ENCODE measurements at places on chromosomes 6 and 20.

GRCh38 chr6:122405417-122405816 lies 6.0 kb downstream of the HSF2 start:
- H3K4me3 ChIP-seq = no peak overlapping the region
- no peaks in the 10 kb centered on the region for H3K27me3 ChIP-seq
- no peak for DNase-seq

GRCh38 chr20:62522748-62523396 lies 47.1 kb upstream of the GATA5 start:
- H3K4me1 ChIP-seq = no peaks in the 10 kb centered on the region
- H3K4me3 ChIP-seq = no peak overlapping the region
- H3K27me3 ChIP-seq = peaks cover 73% of the 10 kb centered on the region
- no peak for DNase-seq

DNA sequence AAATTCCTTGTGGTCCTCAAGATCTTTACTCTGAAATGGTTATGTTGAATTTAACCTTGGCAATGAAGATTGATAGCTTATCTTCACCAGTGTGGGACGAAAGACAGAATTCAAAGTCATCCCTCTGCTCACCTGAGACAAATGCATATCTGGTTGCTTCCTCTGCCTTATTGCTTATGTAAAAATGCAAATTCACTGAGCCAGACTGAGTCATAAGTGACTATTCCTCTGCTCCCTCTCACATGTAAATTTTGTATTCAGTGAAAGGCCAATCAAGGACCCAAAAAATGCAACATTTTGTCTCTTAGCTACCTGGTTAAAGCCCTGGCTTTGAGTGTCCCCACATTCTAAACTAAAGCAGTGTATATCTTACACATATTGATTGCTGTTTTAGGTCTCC lies 593.1 kb upstream of the GJE1 start:
- H3K27ac ChIP-seq = no peak overlapping the region
- H3K4me3 ChIP-seq = no peak overlapping the region
- no peaks in the 10 kb centered on the region for H3K4me1 ChIP-seq
- no peaks in the 10 kb centered on the region for H3K27me3 ChIP-seq
- DNase-seq = no peak

GRCh38 chr6:30554962-30555815 lies 1.1 kb downstream of the GNL1 start:
- H3K4me3 ChIP-seq = peak overlapping the region; percentile 85
- H3K27me3 ChIP-seq = no peaks in the 10 kb centered on the region
- DNase-seq = peak; percentile 78
- peaks cover 38% of the 10 kb centered on the region for H3K36me3 ChIP-seq
- peaks cover 26% of the 10 kb centered on the region for H3K4me1 ChIP-seq

- no peak overlapping the region for H3K27ac ChIP-seq
- H3K27me3 ChIP-seq = no peaks in the 10 kb centered on the region
Measured at GRCh38 chr6:130229645-130230044, 6.9 kb upstream of the SAMD3 start.

- H3K4me3 ChIP-seq = no peak overlapping the region
- H3K27ac ChIP-seq = no peak overlapping the region
- no peak for DNase-seq
- no peaks in the 10 kb centered on the region for H3K27me3 ChIP-seq
- no peaks in the 10 kb centered on the region for H3K36me3 ChIP-seq
Measured at GRCh38 chr6:39184906-39185580, 44.2 kb downstream of the KCNK5 start.

GRCh38 chr6:114556846-114557488 lies 214.1 kb upstream of the HS3ST5 start:
- no peak overlapping the region for H3K4me3 ChIP-seq
- no peak overlapping the region for H3K27ac ChIP-seq
- no peaks in the 10 kb centered on the region for H3K4me1 ChIP-seq
- H3K27me3 ChIP-seq = no peaks in the 10 kb centered on the region
- no peaks in the 10 kb centered on the region for H3K36me3 ChIP-seq

GRCh38 chr6:13528232-13528631 lies 40.8 kb upstream of the GFOD1 start:
- DNase-seq = no peak
- H3K27me3 ChIP-seq = no peaks in the 10 kb centered on the region
- no peak overlapping the region for H3K4me3 ChIP-seq

DNA sequence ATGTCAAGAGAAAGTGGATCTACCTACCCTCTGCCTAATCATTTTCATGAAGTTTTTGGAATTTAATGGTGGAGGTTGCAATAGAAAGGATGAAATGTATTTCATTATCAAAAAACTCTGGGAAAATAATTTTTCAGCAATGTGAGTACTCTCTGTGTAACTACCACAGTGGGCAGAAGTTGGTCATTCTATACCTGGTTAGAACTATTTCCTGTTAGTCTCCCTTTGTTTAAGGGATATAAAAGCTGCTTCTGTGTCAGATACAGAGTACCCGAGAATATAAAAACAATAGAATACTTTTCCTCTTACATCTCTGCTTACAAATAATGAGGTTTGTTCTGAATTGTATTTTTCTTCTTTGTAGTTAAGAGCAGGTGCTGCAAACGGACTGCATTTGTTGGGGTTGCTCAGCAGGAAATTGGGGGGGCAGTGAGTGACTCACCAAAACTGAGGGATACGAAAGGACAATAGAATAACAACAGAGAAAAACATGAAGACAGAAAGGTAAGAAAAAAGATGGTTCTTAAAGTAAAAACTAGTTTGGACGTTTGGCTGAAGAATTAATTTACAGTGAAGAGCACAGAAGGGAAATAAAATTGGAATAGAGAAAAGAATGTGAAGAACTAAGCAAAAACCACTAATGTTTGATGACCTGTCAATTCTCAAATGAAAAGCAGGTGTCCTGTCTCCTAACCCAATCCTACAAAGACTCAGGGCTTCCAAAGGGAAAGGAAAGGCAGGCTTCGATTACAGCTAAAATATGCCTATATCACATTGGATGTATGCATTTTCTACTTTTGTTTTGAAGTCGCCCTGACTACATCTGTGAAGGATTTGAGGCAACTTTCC lies 703.1 kb downstream of the RFPL4B start:
- no peak overlapping the region for H3K4me3 ChIP-seq
- DNase-seq = no peak
- no peaks in the 10 kb centered on the region for H3K4me1 ChIP-seq
- no peak overlapping the region for H3K27ac ChIP-seq
- no peaks in the 10 kb centered on the region for H3K27me3 ChIP-seq

DNA sequence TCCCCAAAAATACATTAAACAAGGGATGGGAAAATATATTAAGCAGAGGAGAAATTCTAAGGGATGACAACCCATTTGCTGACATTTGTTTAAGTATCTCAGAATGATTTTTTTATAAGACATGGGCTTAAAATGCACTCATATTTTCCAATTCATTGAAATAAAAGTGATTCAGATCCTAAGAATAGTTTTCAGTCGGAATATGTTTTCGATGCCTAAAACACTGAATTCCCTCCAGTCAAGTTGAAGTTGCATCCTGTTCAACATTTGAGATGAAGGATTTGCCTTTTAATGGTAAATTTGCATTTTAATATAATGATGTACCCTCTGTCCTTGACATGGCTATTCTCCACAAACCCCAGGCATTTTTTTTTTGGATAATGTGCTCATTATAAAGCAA lies 79.3 kb downstream of the PTCHD4 start:
- no peaks in the 10 kb centered on the region for H3K4me1 ChIP-seq
- no peak overlapping the region for H3K4me3 ChIP-seq
- H3K36me3 ChIP-seq = no peaks in the 10 kb centered on the region
- H3K27ac ChIP-seq = no peak overlapping the region
- no peaks in the 10 kb centered on the region for H3K27me3 ChIP-seq
- no peak for DNase-seq

GRCh38 chr20:59939879-59940128 lies 301 bp downstream of the PPP1R3D start:
- peak overlapping the region; percentile 88 for H3K27ac ChIP-seq
- peaks cover 3% of the 10 kb centered on the region for H3K4me1 ChIP-seq
- H3K4me3 ChIP-seq = peak overlapping the region; percentile 63
- H3K36me3 ChIP-seq = peaks cover 25% of the 10 kb centered on the region
- H3K27me3 ChIP-seq = no peaks in the 10 kb centered on the region

DNA sequence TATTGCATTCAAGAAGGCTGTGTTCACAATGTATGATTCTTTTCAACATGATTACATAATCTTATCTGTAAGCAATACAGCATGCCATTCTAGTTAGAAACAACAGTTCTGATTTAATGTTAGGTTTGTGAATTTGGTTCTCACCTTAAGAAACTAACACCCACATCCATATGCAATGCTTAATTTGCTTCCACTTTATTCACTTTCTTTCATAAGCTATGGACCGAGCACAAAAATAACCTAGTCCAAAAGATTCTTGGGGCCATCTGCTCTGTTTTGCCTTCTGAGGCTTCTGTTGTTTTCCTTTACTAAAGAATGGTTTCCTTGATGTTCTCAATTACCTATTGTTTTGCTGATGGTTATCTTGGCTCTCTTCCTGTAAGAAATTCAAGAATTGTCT lies 258.2 kb downstream of the EYS start:
- H3K36me3 ChIP-seq = no peaks in the 10 kb centered on the region
- H3K27ac ChIP-seq = no peak overlapping the region
- no peak for DNase-seq
- H3K27me3 ChIP-seq = no peaks in the 10 kb centered on the region

DNA sequence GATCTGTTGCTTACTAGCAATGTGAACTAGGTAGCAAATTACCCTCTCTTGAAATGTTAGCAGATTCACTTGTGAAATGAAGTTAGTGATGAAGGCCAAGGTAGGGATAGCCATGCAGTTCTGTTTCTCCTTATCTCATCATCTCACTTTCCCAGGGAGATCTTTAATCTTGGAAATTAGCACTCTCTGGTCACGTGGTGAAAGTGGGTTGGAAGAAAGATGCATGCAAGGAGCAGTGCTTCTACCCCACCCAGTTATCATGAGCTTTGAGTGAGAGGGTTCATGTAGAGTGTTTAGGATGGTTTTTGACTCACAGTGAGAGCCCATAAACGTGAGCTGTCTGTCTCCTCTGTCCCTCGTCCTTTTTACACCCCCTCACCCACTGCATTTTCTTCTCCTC lies 346.3 kb downstream of the QKI start:
- H3K27me3 ChIP-seq = no peaks in the 10 kb centered on the region
- no peaks in the 10 kb centered on the region for H3K4me1 ChIP-seq
- H3K27ac ChIP-seq = no peak overlapping the region
- H3K4me3 ChIP-seq = no peak overlapping the region

DNA sequence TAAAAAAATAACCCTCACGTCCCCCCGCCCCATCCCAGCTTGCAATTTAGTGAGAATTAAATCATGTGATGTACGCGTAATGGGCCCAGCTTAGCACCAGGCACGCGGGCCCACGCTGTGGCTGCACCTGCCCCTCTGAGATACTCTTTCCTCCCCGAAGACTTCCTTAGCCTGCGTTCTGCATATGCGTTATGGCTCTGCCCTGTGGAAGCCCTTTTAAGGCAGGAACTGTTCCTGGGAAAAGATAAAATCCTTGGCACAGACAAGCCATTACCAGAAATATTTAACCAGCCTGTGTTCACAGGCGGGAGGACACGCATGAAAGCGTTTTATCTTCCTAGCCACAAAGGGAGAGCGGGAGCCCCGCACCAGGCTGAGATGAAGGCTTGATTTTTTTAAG lies 311.0 kb downstream of the LRFN2 start:
- no peak overlapping the region for H3K27ac ChIP-seq
- no peak overlapping the region for H3K4me3 ChIP-seq
- no peaks in the 10 kb centered on the region for H3K36me3 ChIP-seq
- H3K4me1 ChIP-seq = no peaks in the 10 kb centered on the region
- DNase-seq = no peak

- no peak overlapping the region for H3K4me3 ChIP-seq
- no peaks in the 10 kb centered on the region for H3K36me3 ChIP-seq
- no peak for DNase-seq
- peaks cover 36% of the 10 kb centered on the region for H3K4me1 ChIP-seq
- peak overlapping the region; percentile 44 for H3K27ac ChIP-seq
Measured at GRCh38 chr6:169044381-169045230, 209.0 kb downstream of the THBS2 start.

GRCh38 chr6:151100326-151100725 lies 139.4 kb upstream of the AKAP12 start:
- DNase-seq = no peak
- H3K36me3 ChIP-seq = no peaks in the 10 kb centered on the region
- no peak overlapping the region for H3K4me3 ChIP-seq

DNA sequence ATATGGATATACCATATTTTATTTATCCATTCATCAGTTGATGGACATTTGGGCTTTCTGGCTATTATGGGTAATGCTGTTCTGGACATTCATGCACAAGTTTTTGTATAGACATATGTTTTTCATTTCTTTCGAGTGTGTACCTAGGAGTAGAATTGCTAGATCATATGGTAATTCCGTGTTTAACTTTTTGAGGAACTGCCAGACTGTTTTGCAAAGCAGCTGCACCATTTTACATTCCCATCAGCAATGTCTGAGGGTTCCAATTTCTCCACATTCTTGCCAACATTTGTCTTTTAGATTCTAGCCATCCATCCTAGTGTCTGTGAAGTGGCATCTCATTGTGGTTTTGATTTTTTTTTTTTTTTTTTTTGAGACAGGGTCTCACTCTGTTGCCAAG lies 20.8 kb downstream of the SRC start:
- H3K27me3 ChIP-seq = no peaks in the 10 kb centered on the region
- no peak overlapping the region for H3K4me3 ChIP-seq
- DNase-seq = no peak
- peaks cover 10% of the 10 kb centered on the region for H3K36me3 ChIP-seq
- no peak overlapping the region for H3K27ac ChIP-seq
- peaks cover 5% of the 10 kb centered on the region for H3K4me1 ChIP-seq

GRCh38 chr20:17395729-17396128 lies 135.4 kb downstream of the BFSP1 start:
- DNase-seq = no peak
- no peaks in the 10 kb centered on the region for H3K4me1 ChIP-seq
- H3K36me3 ChIP-seq = no peaks in the 10 kb centered on the region
- no peaks in the 10 kb centered on the region for H3K27me3 ChIP-seq
- no peak overlapping the region for H3K27ac ChIP-seq

- no peak overlapping the region for H3K4me3 ChIP-seq
- no peak for DNase-seq
- H3K27ac ChIP-seq = no peak overlapping the region
- H3K27me3 ChIP-seq = no peaks in the 10 kb centered on the region
Measured at GRCh38 chr20:32183947-32184635, 23.5 kb downstream of the PLAGL2 start.

GRCh38 chr20:24507182-24507853 lies 37.9 kb downstream of the SYNDIG1 start:
- no peak for DNase-seq
- no peak overlapping the region for H3K27ac ChIP-seq
- H3K4me1 ChIP-seq = no peaks in the 10 kb centered on the region
